GDM1 (cell line): ENCODE measurements at places on chromosomes 5 and 9.

DNA sequence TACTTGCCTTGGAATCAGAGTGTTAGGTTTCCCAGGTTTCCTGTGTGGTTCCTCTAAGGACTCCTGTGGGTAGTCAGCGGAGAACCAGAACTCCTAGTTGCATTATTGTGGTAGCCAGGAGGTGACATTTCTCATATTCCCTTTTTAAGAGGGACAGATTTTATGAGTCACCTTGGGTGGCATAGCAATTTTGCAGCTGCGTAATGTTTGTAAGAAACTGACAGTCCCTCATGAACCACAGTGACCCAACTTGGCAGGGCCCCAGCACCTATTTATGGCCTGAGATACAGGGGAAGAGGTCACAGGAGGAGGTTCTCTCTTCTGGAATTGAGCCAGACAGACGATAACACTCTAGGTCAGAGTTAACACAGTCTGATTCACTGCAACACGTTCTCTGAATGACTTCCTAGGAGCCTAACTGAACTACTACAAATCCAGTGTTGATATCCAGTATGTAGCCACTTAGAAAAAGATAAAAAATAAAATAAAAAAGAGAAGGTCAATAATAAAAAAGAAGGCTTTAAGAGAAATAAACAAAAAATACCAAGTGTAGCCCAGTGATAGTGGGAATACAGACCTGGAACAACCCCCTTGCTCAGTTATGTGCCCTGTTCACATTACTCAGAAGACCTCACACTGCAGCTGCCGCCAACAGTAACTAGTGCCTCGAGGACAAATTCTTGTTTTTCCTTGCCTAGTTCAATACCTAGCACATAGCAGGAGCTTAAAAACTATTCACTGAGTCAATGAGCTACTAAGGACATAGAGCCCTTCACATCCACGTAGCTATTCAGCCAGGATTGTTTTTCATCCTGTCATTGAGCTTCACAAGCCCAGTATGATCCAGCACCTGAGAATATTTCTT is 50.7 kb upstream of the VLDLR start:
- peak; percentile 30 for DNase-seq

DNA sequence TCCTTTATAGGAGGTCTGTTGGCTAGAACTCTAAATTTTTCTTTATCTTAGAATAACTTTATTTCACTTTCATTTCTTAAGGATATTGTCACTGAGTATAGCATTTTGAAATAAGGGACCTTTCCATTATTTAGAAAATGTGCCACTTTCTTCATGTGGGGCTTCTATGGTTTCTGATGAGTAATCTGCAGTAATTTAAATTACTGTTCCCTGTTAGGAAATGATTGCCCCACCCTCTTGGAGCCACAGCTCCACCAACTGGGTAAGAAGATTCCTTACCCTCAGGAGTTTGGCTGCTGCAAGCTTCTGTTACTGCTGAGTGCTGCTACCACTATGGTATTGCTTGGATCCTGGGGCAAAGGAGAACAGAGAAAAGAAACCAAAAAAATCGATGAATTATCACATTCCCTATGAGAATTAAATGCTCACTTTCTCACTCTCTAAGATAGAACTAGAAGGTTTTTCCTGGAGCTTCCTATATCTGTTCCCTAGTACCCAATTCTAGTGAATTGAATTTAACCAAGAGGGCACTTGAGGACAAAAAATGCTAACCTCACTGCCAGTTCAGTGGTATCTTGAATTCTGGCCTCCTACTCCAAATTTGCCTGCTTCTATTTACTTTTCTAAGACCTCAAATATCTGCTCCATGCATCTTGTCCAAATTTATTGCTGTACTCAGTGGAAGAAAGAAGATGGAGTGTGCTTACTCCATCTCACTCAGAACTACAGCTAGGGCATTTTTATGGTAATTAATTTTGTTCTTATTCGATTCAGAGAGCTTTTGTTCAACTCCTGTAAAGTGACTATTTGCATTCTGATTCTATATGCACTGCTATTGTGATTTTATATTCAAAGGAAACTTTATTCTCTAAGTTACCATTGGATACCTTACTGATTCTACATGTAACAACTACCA is 2111.3 kb downstream of the MAT2B start:
- DNase-seq, result no peak

- no peak for DNase-seq
Observed at GRCh38 chr9:137069508-137070091, 757 bp downstream of the SAPCD2 start.

DNA sequence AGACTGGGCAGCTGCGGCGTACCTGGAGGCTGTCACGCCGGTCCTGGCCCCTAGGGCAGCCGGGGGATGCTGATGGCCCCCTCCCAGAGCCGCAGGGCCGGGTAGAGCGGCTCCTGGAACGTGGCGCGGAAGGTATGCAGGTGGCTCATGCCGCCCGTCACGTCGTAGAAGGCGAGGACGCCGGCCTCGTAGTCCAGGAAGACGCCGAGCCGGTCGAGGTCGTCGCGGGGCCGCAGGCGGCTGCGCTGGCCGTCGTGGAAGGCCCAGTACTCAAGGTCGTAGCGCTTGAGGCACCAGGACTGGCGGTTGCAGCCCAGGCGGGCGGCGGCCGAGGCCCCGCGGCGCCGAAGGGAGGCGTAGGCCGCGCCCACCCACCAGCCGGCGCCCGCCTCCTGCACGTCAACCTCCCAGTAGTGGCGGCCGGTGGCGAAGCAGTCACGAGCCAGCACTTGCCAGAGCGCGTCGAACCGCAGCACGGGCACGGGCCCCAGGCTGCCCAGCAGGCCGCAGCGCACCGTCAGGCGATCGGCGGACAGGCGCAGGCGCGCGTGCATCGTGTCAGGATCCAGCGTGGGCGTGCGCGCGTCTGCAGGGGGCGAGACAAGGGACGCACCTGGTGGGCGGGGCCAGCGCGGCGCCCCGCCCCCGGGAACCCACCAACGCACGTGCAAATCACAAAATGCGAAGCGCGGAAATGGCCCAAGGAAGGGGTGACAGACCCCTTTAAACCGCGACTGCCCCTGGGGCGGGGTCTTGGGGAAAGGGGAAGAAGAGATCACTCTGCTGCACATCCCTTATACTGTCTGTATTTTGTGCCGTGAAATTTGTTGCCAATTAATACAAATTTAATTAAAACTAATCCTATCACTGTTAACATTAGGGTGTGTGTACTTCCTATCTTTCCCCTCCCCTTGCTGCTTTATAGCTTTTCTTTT is 31.2 kb downstream of the NANS start:
- DNase-seq, result no peak

- DNase-seq, result no peak
Observed at GRCh38 chr5:95380103-95380628, 11.0 kb upstream of the FAM81B start.

DNA sequence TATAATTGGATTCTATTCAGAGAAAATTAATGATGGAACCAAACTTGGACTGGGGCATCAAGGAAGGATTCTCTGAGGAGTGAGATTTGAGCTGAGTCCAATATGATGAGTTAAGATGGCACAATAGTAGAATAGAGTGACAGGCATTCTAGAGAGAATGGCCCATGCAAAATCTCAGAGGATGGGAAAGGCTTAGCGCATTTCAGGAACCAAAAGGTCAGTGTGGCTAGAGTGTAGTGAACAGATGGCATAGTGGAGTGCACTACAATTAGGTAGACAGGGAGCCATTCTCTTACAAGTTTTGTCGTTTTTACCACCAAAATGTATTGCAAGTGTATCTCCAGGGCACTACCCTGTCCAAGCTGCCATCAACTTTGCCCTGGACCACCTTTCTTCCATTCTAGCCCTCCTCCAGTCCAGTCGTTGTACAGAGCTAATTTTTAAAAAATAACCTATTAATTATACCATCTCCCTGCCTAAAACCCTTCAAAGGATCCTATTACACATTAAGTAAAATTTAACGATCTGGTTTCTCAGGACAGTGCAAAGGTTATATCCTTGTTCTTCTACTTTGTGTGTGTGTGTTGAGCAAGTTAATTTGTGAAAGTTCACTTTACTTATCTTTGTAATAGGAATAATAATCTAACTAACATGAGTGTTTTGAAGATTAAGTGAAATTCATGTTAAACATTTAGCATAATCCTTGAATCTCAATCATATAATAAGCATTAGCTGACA is 211.7 kb downstream of the COMMD10 start:
- no peak for DNase-seq

GRCh38 chr9:4642351-4642750 is 19.7 kb upstream of the PLPP6 start:
- DNase-seq, result no peak

DNA sequence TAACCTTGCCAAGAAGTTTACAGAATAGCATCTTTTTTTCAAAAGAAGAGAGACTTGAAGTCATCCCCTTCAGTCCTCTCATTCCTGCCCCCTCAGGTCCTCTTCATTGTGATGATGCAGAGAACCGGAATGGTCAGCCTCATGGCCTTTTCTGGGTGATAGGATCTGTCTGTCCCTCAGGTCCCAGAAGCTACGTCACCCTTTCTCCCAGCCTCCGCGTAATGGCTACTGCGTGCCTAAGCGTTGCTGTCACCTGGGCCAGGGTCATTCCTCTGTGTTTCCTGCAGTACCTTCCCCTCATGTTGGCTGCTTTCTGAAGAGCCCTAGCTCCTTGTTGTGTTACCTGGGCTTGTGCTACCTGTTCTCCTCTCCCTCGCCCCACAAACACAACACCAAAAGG is 4.7 kb downstream of the PIK3R1 start:
- no peak for DNase-seq

DNA sequence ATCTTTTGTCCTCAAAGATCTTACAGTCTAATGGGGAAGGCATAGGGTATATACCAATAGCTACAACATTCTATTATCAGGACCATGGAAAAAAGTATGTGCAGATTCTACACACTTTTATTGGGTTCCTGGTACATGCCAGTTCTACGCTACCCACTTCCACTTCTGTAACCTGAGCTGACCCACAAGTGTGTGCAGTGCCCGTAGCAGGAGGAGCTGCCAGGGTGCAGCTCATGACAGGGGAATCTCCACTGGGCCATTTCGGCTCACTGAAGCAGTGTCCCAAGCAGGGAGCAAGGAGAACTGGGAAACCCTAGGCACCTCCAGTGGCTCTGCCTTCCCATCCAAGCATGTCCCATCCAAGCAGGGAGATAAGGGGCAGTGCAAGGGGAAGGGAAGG is 60.4 kb downstream of the FOXI1 start:
- DNase-seq, result no peak

GRCh38 chr5:8756498-8757084 is 789.3 kb downstream of the SEMA5A start:
- DNase-seq, result no peak

DNA sequence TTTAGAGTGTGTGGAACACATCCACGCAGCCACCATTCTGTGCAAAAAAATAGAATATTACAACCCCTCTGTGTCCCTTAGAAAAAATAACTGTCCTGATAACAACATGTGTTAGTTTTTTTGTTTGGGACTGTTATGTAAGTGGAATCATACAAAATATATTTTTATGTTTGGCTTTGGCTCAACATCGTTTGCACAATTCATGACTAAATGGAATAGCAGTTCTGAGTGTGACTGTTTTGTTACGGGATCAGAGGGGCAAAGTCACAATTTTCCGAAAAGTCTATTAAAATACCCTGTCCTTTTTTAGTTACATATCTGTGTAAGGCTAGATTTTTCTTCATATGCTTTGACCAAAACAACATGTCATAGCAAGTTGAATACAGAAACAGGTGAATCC is 12.8 kb downstream of the MTREX start:
- DNase-seq, result no peak

GRCh38 chr5:91307048-91307447 is 76.1 kb downstream of the ARRDC3 start:
- DNase-seq, result no peak

DNA sequence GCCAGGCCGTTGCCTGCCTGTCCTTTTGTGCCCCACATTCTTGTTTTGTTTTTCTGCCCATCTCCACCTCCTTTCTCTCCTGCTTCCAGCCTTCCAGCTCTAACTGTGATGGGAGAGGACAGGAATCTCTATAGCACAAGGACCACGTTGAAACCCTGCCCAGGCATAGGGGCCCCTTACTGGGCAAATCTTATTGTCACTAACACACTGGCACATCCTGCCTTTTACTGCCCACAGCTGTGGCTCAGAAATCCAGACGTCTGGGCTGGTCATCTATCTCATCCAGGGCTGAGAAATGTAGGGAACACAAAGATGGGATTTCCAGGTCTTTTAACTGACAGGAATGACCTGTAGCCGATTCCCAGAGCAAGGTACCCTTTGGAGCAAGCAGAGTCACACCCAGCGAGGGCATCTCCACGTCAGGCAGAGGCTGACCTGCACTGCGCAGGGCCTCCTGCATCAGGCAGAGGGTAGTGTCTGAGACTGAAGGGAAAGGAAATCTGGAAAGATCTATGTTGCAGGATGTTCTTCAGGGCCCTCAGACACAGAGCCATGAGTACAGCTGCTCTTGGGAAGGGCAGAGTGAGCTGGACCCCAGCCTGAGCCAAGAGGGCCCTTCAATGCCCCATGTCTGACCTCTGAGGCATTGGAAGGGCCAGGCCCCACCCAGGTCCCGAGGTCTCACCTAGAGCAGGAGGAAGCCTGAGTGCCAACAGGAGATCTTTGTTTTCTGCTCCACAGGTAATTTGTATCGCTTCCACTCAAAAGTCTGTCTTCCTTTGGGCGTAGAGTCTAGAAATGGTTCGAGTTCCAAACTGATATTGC is 278.8 kb downstream of the FSTL4 start:
- DNase-seq, result no peak

DNA sequence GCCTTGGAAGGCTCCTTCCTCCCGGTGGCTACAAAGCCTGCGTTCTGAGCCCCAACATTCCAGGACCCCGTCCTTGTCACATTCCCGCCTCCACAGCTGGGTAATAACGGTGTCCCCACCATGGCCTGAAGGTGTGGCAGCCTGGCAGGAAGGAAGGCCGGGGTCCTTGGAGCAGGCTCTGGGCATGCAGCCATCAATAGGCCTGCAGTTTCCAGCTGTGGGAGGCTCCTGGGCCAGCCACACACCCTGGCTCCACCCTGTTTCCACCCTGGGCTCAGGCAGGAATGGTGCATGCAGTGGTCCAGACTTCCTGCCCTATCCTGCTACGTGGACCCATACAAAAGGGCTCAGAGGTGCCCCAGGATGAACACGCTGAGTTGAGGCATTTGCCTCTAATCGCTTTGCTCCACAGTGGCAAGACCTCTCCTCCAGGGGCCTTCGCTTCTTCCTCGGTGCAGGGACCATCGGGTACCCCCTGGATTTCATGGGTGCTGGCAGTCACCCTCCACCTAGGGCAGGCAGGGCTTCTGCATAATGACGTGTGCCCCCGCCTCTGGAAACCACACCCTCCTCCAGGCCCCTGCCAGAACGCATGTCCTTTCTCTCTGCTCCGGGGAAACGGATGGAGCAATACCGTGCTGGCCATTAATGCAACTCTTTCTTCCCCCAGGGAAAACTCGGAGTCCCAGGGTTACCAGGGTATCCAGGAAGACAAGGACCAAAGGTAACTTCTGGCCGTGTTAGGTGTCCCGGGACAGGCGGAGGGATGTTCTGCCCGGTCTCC is 95.1 kb upstream of the FCN2 start:
- DNase-seq, result no peak

- DNase-seq, result no peak
Observed at GRCh38 chr5:177972613-177973012, 23.4 kb downstream of the PROP1 start.

DNA sequence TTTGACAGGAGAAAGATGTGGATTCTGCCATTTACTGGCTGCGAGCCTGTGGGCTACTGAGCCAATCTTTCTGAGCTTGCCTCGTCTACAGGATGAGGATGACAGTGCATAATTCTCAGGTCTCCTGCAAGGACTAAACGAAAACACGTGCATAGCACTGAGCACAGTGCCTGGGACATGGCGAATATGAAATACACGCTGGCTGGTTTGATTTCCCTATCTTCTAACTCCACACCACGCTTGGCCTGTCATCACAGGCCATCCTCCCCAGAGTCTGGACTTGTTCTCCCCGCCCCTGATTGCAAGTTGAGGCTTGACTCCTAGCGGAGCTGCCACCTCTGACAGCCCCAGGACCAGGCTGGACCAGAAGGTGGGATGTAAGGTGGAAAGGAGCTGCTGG is 37.9 kb downstream of the ARPC5L start:
- DNase-seq, result no peak
